ENCODE measurements at places on chromosomes 7 and 10.

DNA sequence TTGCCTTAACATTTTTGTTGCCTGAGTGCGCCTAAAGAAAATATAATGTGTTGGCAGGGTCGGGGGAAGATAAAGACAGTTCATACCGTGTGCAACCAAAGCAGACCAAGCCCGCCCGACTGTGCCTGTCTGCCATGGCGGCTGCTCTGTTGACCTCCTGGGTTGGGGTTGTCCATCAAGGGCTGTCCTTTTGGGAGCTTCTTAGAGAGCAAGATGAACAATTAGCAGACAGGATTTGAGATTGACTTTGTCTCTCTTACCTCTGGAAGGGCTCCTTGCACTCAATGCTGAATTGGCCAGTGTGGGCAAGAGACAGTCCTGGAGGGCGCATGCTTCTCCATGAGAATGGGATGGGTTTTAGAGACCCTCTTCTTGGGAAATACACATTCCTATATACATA lies 319.6 kb downstream of the GLRX3 start:
- no peak for DNase-seq

GRCh38 chr7:43621729-43622448 lies 39.0 kb downstream of the STK17A start:
- DNase-seq = no peak

- peak; percentile 35 for DNase-seq
Measured at GRCh38 chr7:87312215-87312865, 33.1 kb upstream of the CROT start.

GRCh38 chr10:35336921-35337823 lies 863 bp downstream of the CCNY start:
- no peak for DNase-seq

DNA sequence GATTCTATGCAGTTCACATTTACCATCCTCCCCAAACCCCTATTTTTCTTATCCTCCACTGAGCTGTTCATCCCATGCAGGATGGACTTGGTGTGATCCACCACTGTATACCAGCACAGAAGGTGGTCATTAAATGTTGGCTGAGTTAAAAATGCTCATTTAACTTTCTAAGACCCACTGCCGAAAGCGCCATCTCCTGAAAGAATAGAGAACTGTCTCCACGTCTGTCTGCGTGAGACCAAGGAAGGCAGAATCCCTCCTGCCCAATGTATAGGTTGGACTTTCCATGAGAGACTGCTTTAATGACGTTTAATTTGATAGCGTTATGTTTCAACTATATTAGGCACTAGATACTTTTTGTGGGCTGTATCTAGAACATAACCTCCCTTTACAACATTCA lies 124.3 kb downstream of the GPAM start:
- no peak for DNase-seq

- DNase-seq = no peak
Measured at GRCh38 chr7:121279822-121280221, 49.0 kb upstream of the WNT16 start.
